RPMI7951 (cell line): ENCODE measurements at places on chromosomes 7 and 10. TPM values are rescaled to one million over a fixed set of nuclear protein-coding genes. Genes with fewer than 3 reads are reported as not detected.

GRCh38 chr7:132771301-132771730 is 195.0 kb upstream of the PLXNA4 start:
- no peak for DNase-seq

MYOZ1 gene
- total RNA-seq = not detected in 2 replicates

LRIT1 gene
- total RNA-seq = not detected in 2 replicates

GRCh38 chr10:82463614-82464013 is 588.6 kb downstream of the NRG3 start:
- no peak for DNase-seq

- no peak for DNase-seq
Measured at GRCh38 chr7:601036-601594, 81.5 kb upstream of the PDGFA start.

DNA sequence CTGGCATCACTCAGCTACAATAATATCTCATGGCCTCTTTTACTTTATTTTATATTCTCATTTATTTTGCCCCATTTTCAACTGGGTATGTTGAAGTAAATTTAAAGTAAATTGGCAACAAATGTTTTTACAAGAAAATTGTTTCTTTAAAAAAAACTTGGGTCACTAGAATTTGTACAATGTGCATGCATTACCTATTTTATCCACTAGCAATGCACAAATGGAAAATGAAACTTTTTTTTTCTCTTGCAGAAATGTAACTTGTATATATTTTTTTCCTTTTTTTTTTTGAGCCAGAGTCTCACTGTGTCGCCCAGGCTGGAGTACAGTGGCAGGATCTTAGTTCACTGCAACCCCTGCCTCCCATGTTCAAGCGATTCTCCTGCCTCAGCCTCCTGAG is 10.3 kb upstream of the H2AZ2 start:
- no peak for DNase-seq

TMEM225B gene
- 0.72 TPM in 1 of 2 replicates, not detected in the other for total RNA-seq

CALHM1 gene
- not detected in 2 replicates for total RNA-seq

NXPH1 gene
- total RNA-seq = not detected in 2 replicates

- DNase-seq = no peak
Measured at GRCh38 chr7:159096736-159097581, 47.7 kb downstream of the VIPR2 start.

DNA sequence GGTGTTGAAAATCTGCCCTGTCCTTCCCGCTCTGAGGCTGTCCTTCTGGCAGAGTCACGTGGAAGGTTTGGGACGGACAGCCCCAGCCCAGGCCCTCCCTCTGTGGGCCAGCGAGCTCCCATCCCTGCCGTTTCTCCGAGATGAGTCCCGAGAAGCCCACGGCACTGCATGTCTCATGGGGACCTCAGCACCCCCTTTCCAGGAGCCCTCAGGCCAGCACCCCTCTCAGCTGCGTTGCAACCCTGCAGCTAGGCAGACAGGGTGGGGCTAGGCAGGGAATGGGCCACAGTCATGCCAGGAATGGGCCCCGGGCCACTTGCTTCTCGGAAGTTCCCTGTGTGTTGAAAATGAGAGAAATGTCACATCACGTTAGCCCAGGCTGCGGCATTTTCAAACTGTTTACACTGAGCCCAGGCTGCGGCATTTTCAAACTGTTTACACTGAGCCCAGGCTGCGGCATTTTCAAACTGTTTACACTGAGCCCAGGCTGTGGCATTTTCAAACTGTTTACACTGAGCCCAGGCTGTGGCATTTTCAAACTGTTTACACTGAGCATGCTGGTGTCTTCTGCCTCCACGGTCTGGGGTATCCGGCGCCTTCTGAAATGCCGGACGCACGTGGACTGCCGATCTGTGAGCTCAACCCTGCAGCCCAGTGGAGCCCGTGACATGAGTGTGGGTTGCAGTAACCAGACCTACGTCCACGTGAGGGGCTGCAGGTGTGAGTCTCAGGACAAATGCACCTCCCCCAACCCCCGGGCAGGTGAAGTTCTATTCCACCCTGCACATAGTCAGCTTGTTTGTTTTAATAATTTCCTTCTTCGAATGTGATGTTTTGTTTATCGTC is 42.6 kb downstream of the FAM20C start:
- DNase-seq = peak; percentile 90

DNA sequence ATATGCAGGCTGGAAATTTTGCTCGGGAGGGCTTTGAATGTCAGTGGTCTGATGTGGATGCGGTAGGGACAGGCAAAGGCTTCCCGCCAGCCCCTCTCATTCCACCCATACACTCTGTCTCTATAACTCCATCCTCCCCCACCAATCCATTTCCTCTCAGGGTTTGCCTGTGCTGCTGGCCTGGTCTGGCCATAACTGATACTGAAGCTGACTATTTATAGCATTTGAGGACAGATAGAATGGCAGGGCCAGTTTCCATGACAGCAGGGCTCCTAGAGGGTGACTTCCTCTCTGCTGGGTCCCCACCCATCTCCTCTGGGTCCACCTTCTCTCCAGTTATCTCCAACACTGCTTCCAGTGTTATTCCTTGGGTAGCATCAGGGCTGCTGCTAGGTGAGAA is 6.6 kb upstream of the PDLIM1 start:
- no peak for DNase-seq

HOXA2 gene
- 0.84 and 1.1 TPM in 2 replicates for total RNA-seq

ACTL6B gene
- total RNA-seq = not detected in 2 replicates

DNA sequence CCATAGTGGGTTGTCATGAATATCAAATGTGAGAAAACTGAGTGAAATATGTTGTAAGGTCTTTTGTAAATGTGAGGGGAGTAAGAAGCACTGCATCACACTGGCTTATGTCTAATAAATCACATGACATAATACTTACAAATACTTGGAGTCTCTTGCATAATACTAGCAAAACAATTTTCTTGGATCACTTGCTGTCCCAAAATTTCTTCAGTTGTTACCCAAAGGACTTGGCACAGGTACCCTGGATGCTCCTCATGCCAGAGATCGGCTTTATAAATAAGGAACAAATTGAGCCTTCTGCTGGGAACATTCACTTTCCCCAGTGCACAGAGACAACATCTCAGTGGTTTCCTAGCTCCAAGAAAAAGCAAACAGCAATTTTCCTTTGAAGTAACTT is 5.0 kb upstream of the LRIT2 start:
- no peak for DNase-seq

- peak; percentile 86 for DNase-seq
Measured at GRCh38 chr7:92763636-92764423, 72.5 kb downstream of the CDK6 start.

DNA sequence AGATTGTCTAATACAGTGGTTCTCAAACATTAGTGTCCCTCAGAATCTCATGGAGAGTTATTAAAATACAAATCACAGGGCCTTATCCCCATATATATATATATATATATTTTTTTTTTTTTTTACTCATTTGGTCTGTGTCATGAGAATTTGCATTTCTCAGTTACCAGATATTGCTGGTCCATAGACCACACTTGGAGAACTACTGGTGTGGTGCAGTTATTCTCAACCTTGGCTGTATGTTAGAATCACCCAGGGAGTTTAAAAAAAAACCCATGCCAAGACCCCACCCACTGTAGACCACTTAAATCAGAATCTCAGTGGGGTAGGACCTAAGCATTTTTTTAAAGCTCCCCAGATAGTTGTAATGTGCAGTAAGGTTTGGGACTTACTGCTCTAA is 179.9 kb downstream of the AUTS2 start:
- no peak for DNase-seq

TMEM130 gene
- total RNA-seq = 0.12 and 0.29 TPM in 2 replicates

DNA sequence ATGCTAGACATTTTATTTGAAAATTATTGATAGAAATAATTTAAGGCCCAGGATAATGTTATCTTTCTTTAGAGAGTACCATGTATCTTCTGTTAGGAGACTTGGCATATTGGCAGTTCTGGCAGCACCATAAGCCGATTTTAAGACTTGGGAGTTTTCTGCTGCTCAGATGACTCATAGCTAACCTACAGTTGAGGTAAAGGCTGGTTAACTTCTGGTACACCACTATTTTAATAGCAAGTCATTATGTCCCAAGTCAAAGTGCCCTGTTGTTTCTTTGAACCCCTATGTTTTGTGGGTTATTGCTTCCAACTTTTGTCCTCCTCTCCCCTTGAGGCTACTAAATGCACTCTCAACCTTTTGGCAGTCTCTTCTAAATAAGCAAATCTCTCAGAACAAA is 25.2 kb downstream of the ATRNL1 start:
- no peak for DNase-seq

- DNase-seq = no peak
Measured at GRCh38 chr7:30734497-30734896, 17.4 kb upstream of the INMT start.

DNA sequence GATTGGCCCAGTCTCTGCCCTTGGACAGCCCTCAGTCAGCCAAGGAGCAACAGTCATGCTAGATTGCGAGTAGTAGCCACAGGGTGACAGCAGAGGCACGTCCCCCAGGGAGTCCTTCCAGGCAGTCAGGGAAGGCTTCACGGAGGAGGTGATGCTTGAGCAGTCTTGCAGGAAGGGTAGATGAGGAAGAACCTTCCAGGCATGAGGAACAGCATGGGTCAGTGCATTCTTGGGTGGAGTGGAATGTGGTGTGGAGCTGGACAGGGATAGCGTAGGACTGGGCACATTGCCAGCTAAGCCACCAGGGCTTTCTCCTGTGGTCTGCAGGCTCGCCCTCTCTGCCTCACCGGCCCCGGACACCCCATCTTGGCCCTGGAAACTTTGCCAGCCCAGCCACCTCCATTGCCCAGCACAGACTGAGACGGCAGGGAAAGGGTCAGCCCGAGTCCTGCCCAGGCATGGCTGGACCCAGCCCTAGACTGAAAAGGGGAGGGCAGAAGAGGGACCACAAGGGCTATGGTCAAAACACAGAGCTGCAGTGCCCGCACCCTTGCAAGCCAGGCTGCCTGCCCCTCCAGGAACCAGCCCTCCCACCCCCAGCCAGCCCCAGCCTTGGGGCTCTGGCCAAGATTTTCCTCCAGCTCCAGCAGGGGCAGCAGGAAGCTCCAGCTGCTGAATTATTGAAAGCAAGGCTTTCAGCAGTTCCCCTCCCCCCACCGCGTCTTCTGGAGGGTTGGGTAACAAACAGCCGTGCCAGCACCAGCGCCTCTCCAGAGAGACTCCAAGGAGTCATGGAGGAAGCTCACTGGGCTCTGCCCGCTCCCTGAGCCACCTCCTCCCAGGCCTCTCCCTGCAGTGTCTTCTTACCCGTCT is 18.7 kb downstream of the SRRM3 start:
- peak; percentile 55 for DNase-seq

- no peak for DNase-seq
Measured at GRCh38 chr7:2646680-2647571, 15.1 kb downstream of the TTYH3 start.

DNA sequence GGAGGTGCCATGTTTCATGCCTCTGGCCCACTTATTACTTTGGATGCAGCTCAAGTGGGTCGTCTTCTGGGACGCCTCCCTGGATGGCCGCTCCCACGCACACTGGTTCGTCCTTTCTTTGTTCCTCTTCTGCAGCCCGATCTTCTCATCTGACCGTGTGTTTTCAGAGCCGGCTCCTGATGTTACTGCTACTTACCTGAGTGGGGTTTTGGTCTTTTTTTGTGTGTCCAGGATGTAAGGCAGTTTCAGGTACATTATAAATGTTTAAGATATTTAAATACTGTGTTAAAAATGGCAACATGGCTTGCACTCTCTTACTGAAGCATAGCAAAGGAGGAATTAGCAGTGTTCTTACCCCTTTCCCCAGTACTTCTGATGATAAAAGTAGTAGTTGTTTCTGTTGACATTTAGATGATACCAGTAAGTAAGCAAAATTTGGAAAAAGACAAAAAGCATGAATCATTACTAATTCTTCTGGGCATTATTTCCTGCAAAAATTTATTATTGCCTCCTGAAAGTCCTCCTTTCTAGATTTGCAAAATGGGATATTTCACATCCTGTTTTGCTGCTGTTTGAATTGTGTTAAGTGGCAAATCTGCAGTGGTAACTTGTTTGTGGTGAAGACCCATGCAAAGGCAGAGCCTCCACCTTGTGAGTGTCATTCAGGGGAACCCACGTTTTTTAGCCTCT is 59.4 kb downstream of the SHH start:
- no peak for DNase-seq

- DNase-seq = no peak
Measured at GRCh38 chr7:92737706-92738105, 98.7 kb downstream of the CDK6 start.

ZSWIM8 gene
- total RNA-seq = 18.3 and 21.6 TPM in 2 replicates

GRCh38 chr10:110851020-110851612 is 20.6 kb upstream of the PDCD4 start:
- peak; percentile 42 for DNase-seq

DNA sequence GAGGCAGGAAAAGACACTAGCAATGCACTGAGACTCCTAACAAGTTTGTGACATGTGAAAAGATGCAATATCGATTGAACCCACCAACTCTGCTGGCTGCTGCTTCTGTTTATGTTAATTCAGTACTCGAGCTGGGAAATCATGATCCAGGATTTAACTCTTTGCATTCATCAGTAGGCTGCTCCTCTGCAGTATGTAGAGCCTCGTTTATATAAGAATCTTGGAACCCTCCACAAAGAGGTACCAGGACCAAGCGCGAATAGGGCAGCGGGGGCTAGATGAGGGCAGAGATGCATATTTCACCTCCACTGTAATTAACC is 7.8 kb downstream of the PRKAG2 start:
- DNase-seq = no peak

LMBR1 gene
- 54.8 and 58.7 TPM in 2 replicates for total RNA-seq

DNA sequence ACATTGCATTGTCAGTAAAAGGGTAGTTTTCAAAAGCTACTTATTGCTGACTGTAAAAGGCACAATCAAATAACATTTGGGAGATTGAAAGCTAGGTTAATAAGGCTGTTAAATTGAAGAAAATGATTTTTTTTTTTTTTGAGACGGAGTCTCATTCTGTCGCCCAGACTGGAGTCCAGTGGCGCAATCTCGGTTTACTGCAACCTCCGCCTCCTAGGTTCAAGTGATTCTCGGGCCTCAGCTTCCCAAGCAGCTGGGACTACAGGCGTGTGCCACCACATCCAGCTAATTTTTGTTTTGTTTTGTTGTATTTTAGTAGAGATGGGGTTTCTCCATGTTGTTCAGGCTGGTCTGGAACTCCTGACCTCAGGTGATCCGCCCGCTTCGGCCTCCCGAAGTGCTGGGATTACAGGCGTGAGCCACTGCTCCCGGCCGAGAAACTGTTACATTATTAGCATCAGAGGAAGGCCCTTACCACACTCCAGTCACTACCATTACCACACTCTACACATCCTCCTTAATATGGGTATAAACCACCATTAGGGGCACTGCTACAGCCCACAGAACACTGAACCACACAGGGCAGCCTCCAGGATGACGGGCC is 1.0 kb downstream of the CYP51A1 start:
- DNase-seq = peak; percentile 55
